ENCODE measurements at places on chromosomes 5 and 9.

- no peak for DNase-seq
These were observed 5.3 kb upstream of the CFAP95 start for GRCh38 chr9:69815313-69815712.

DNA sequence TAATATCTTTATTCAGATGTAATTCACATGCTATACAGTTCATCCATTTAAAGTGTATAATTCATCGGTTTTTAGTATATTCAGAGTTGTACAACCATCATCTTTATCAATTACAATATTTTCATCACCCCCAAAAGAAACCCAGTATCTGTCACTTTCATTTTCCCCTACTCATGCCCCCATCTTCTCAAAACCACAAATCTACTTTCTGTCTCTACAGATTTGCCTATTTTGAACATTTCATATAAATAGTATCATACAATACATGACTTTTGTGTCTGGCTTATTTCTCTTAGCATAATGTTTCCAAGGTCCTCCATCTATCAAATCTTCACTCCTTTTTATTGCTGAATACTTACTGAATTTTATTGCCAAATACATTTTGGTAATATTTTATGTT is 305.1 kb upstream of the SGCD start:
- no peak for DNase-seq

GRCh38 chr9:111023128-111023527 is 15.1 kb downstream of the LPAR1 start:
- no peak for DNase-seq

DNA sequence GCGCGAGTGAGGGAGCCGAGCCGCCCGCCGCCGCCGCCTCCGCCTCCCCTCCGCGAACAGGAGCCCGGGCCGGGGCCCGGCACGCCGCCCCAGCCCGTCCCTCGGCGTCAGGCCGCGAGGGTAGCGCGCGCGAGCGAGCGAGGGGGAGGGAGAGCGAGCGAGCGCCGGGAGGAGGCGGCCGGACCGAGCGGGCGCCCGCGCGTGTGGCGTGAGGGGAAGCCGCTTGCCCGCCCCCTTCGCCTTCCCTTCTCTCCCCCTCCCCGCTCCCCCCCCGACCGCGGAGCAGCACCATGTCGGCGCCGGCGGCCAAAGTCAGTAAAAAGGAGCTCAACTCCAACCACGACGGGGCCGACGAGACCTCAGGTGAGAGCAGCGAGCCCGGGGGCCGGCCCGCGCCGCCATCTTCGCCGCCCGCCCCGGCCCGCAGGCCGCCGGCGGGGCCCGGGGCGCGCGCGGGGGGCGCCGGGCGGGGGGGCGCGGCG is 312 bp downstream of the SET start:
- DNase-seq, result no peak

- DNase-seq, result no peak
These were observed 15.4 kb upstream of the VPS13A start for GRCh38 chr9:77161966-77162365.

- peak; percentile 15 for DNase-seq
These were observed 466.9 kb upstream of the ARRDC3 start for GRCh38 chr5:91850031-91850430.

DNA sequence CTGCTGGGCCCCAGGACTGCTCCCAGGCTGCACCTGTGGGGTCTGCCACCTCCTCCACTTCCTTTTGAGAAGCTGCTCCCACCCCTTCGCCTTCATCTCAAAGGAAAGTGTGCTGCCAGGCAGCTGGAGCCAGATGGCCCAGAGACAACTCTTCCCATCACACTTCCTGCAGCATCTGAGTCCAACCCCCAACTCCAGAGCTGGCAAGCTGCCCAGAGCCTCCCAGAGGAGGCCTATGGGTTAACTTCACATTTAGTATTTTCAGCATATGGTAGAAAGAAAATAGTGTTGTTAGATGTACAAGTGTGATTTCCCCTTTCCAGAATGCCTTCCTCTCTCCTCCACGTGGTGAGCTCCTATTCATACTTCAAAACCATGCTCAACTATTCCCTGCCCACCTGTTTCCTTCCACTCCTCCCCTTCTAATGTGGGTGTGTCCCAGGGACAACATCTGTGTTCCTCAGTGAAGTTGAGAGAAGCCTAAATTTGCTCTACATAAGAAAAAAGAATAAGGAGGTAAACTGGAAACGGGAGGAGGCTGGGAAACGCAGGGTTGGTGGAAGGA is 38.6 kb upstream of the KCNMB1 start:
- DNase-seq, result no peak

Data from ELR (cell line).